Natural killer cell (primary cell): ENCODE measurements at places on chromosomes 12 and 14. TPM values are rescaled to one million over a fixed set of nuclear protein-coding genes. Genes with fewer than 3 reads are reported as not detected.

- no peak overlapping the region for H3K27ac ChIP-seq
- H3K4me3 ChIP-seq = no peak overlapping the region
- DNase-seq = no peak
- H3K36me3 ChIP-seq = no peaks in the 10 kb centered on the region
- no peaks in the 10 kb centered on the region for H3K4me1 ChIP-seq
- H3K27me3 ChIP-seq = peaks cover 2% of the 10 kb centered on the region
Measured at GRCh38 chr12:15193946-15194345, 27.3 kb downstream of the RERG start.

Gene NELL2
- 15.3 TPM for total RNA-seq

- peak overlapping the region; percentile 98 for H3K27ac ChIP-seq
- peaks cover 2% of the 10 kb centered on the region for H3K36me3 ChIP-seq
- DNase-seq = peak; percentile 19
- H3K27me3 ChIP-seq = no peaks in the 10 kb centered on the region
- H3K4me3 ChIP-seq = peak overlapping the region; percentile 92
Measured at GRCh38 chr12:71665090-71665463, 976 bp downstream of the THAP2 start.

Gene NAV3
- total RNA-seq = not detected

GRCh38 chr14:95359994-95360826, 40.5 kb upstream of the CLMN start:
- H3K4me1 ChIP-seq = no peaks in the 10 kb centered on the region
- H3K4me3 ChIP-seq = no peak overlapping the region
- DNase-seq = no peak

GRCh38 chr12:54025499-54026405, 2.5 kb upstream of the HOXC6 start:
- peaks cover 67% of the 10 kb centered on the region for H3K27me3 ChIP-seq
- H3K27ac ChIP-seq = no peak overlapping the region
- DNase-seq = no peak
- peaks cover 3% of the 10 kb centered on the region for H3K4me1 ChIP-seq
- no peaks in the 10 kb centered on the region for H3K36me3 ChIP-seq

DNA sequence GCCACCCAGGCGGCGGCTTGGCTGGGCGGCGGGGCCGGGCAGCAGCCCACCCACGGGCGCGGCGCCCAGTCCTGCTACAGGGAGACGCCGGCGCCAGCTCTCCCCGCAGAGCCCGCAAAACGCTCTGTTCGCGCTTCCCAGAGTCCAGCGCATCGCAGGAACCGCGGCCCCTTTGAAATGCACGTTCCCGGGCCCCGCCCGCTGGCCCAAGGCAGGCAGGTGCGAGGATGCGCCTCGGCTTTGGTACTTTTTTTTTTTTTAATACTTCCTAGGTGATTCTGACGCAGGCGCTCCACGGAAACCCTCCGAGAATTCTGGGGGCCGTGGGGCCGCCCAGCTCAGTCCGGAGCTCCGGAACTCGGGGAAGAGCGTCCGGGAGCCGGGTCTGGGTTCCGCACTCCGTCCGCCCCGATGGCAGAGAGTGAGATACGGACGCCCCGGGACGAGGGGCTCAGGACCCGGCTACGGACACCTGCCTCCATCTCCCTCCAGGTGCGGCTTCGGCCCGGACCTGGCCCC, 483 bp downstream of the POC1B start:
- peak; percentile 71 for DNase-seq
- H3K27ac ChIP-seq = peak overlapping the region; percentile 96
- H3K4me1 ChIP-seq = peaks cover 25% of the 10 kb centered on the region
- peaks cover 5% of the 10 kb centered on the region for H3K36me3 ChIP-seq
- no peaks in the 10 kb centered on the region for H3K27me3 ChIP-seq
- H3K4me3 ChIP-seq = peak overlapping the region; percentile 100

GRCh38 chr12:107461222-107461975, 224.2 kb upstream of the PWP1 start:
- H3K4me3 ChIP-seq = no peak overlapping the region
- H3K36me3 ChIP-seq = no peaks in the 10 kb centered on the region
- no peak for DNase-seq
- H3K27ac ChIP-seq = no peak overlapping the region

- no peaks in the 10 kb centered on the region for H3K4me1 ChIP-seq
- H3K27ac ChIP-seq = no peak overlapping the region
- H3K36me3 ChIP-seq = no peaks in the 10 kb centered on the region
- H3K27me3 ChIP-seq = no peaks in the 10 kb centered on the region
- no peak overlapping the region for H3K4me3 ChIP-seq
- DNase-seq = no peak
Measured at GRCh38 chr14:77923131-77923936, 123.4 kb downstream of the ADCK1 start.

DNA sequence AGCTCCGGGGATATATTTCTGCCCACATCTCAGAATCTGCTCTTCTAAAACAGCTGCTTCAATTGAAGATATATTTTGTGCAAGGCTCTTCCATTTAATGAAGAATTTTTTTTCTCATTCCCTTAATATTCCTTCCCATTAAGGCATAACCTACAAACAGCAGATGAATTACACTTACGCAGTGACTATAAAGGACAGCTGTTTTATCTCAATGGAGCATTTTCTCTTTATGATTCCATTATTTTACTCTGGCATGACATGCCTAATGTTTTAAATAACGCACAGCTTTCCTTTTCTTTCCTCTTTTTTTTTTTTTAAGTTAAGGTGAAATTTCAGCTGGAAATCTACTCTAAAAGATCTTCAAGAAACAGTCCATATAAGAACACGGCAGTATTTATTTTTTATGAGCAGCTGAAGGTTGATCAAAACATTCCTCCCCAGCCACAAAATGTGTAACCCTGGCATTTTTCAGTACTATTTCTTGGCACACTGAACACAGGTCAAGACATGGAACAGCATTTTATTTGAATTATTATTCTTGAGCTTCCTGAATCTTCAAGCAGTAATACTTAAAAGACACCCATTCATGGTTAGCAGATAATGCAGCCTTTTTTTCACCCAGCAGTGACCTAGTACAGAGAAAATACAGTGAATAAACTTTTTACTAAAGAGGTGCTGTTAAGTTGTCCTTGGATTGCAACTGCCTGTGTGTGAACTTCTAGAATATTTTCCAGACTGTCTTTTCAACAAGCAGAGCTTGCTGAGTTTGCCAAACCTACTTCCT, 118.1 kb upstream of the FOXN3 start:
- H3K27me3 ChIP-seq = no peaks in the 10 kb centered on the region
- no peaks in the 10 kb centered on the region for H3K36me3 ChIP-seq
- no peak overlapping the region for H3K27ac ChIP-seq
- H3K4me3 ChIP-seq = no peak overlapping the region
- DNase-seq = no peak

DNA sequence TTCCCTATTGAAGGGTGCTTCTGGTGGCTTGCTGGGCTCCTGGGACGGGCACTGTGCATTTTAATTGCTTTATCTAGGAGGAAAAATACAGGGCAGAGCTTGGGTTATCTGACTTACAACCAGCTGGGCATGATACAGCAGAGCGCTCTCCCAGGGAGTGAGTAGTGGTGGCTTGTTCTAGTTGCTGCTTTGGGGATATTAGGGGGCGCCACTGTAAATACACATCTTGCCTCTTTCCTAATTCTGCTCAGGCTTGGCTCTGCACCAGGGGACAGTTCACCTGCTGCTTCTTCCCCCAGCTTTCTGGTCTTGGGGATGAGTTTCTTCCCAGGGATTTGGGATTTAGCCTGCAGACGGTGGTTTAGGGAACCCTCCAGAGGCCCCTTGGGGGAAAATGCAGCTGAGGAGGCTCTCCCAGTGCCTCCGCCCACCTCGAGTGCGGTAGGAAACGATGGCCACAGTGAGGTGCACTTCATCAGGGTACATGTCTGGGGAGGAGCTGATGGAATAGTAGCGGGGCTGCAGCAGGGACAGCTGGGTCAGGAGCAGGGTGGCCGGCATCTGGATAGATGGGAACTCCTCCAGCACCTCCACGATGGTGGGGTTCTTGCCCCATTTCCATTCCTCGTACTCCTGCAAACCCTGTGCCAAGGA, 36.9 kb upstream of the FBXO21 start:
- no peaks in the 10 kb centered on the region for H3K36me3 ChIP-seq
- DNase-seq = no peak
- no peaks in the 10 kb centered on the region for H3K4me1 ChIP-seq
- H3K27ac ChIP-seq = no peak overlapping the region
- H3K4me3 ChIP-seq = no peak overlapping the region
- peaks cover 2% of the 10 kb centered on the region for H3K27me3 ChIP-seq

Gene GLT1D1
- total RNA-seq = 0.33 TPM

Gene FAM90A1
- total RNA-seq = not detected

- H3K36me3 ChIP-seq = peaks cover 19% of the 10 kb centered on the region
- DNase-seq = no peak
- no peak overlapping the region for H3K4me3 ChIP-seq
- no peaks in the 10 kb centered on the region for H3K27me3 ChIP-seq
Measured at GRCh38 chr12:94225947-94226630, 77.7 kb downstream of the PLXNC1 start.

Gene EML5
- total RNA-seq = 1.3 TPM

DNA sequence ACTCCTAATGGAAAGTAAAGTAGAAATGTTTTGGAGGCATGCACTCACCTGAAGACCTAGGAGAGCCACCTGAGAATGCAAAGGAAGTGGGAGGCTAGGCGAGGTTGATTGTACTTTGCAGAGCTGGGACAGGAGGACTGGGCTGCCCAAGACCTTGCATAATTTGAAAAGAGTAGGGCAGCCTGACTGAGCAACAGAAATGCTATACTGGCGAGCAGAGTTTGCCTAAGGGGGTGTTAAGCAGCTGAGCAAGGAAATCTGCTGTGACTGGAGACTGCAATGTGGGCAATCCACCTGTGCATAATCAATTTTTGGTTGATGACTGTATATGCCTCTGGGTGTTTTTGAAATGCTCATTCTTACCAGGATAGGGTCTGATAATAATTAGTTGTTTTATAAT, 834.1 kb downstream of the TRHDE start:
- H3K4me1 ChIP-seq = no peaks in the 10 kb centered on the region
- H3K27ac ChIP-seq = no peak overlapping the region
- H3K36me3 ChIP-seq = no peaks in the 10 kb centered on the region
- no peak for DNase-seq
- H3K4me3 ChIP-seq = no peak overlapping the region
